GM19239 (cell line): ENCODE measurements at places on chromosomes 3 and 15.

GRCh38 chr15:99435113-99435695, 130.6 kb upstream of the MEF2A start:
- DNase-seq = no peak

DNA sequence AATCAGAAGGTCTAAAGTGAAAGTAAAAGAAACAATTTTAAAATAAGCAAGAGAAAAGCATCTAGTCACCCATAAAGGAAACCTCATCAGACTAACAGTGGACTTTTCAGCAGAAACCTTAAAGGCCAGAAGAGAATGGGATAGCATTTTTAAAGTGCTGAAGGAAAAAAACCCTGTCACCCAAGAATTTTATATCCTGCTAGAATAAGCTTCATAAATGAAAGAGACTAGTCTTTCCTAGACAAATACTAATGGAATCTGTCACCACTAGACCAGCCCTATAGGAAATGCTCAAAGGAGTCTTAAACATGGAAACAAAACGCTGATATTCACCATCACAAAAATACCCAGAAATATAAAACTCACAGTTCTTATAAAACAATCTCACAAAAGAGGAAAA, 46.9 kb downstream of the TAMM41 start:
- DNase-seq = no peak

DNA sequence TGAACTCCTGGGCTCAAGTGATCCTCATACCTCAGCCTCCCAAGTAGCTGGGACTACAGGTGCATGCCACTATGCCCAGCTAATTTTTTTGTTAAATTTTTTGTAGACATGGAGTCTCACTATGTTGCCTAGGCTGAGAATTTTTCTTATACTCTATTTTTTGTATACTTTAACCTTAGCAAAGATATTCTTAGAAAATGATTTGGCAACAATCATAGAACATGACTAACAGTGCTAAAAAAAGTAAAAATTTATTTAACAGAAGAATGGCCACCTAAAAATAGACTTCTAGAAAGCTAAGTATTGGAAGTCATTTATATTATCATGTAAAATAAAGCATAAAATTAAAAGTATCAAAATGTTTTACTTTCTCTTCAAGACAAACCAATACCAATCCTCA, 322.3 kb downstream of the PLCL2 start:
- no peak for DNase-seq

GRCh38 chr15:53202876-53203275, 412.7 kb upstream of the ONECUT1 start:
- no peak for DNase-seq

DNA sequence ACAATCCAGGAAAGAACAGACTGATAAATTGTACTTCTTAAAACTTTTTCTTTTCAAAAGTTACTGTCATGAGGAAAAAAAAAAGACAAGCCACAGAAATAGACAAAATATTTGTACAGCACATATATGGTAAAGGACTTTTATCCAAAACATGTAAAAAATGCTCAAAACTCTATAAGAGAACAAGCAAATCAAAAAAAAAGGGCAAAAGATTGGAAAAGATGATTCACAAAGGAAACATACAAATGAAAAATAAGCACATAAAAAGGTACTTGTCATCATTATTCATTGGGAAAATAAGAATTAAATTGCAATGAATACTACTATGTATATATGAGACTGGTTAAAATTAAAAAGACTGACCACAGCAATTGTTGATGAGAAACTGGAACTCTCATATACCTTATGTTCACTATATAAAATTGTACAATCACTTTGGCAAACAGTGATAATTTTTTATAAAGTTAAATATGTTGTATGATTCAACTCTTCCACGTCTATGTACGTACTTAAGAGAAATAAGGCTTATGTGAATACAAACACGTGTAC, 39.7 kb downstream of the DIPK2A start:
- DNase-seq = no peak
